Testis (tissue), 5 donors: ENCODE measurements at places on chromosomes 13 and 19. TPM values are rescaled to one million over a fixed set of nuclear protein-coding genes. Genes with fewer than 3 reads are reported as not detected.

ZNF528 gene
- total RNA-seq, result 53.7 TPM

KLK3 gene
- 0.81 TPM for total RNA-seq

CERS1 gene
- 73.2 TPM for total RNA-seq

GRCh38 chr13:40197936-40198595 lies 468.4 kb downstream of the FOXO1 start:
- no peak for DNase-seq

- DNase-seq, result no peak
Measured at GRCh38 chr13:25067064-25067463, 28.9 kb upstream of the PABPC3 start.
